ENCODE measurements at places on chromosomes 13 and 19. TPM values are rescaled to one million over a fixed set of nuclear protein-coding genes. Genes with fewer than 3 reads are reported as not detected.
A peak's percentile ranks its signal among the peaks of the same experiment; 100 is the strongest.

The ZNF626 gene
- 24.3 TPM for total RNA-seq

The NALCN gene
- total RNA-seq: 0.76 TPM

The PCDH9 gene
- total RNA-seq: 0.68 TPM

The CPB2 gene
- not detected for total RNA-seq

GRCh38 chr19:55024111-55024510, 14.0 kb downstream of the GP6 start:
- no peak for DNase-seq
- H3K4me1 ChIP-seq: no peaks in the 10 kb centered on the region
- no peaks in the 10 kb centered on the region for H3K27me3 ChIP-seq
- H3K27ac ChIP-seq: no peak overlapping the region

DNA sequence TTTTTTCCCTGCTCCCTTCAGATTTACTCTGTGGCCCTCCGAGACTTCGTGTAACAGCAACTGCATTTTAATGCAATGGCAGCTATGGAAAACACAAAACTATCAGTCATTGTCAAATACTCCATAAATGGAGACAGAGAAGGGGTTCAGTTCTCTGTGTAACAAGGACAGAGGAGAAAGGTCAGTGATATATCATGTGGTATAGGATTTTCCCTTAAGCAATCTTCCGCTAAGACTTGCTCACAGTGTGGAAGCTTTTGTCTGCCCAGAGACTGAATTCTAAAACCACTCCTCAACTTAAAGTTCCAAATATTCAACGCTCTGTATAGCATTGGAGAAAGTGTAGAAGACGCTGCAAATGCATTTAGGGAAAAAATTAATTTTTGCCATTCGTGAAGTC, 111.3 kb upstream of the EDNRB start:
- no peaks in the 10 kb centered on the region for H3K36me3 ChIP-seq
- H3K4me3 ChIP-seq: no peak overlapping the region
- no peak overlapping the region for H3K27ac ChIP-seq

DNA sequence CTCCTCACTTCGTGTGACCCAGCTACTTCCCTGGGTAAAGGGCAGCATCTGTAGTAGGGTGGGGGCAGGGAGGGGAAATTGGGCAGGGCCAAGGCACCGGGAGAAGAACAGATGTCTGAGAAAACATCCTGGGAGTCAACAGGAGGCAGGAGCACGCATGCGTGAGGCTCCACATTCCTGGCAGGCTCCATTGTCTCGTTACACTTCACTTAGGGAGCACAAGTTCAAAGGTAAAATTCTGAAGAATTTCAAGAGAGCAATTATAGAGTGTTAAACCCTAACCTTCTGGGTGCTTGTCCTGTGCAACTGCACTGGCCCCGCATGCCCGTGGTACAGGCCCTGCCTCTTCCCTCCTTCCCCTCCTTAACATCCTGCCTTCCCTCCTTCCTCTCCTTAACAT, 79.6 kb upstream of the POMP start:
- no peaks in the 10 kb centered on the region for H3K4me1 ChIP-seq
- DNase-seq: no peak
- H3K4me3 ChIP-seq: no peak overlapping the region
- H3K27me3 ChIP-seq: no peaks in the 10 kb centered on the region

- H3K4me1 ChIP-seq: peaks cover 7% of the 10 kb centered on the region
- H3K27ac ChIP-seq: no peak overlapping the region
- H3K36me3 ChIP-seq: no peaks in the 10 kb centered on the region
Observed at GRCh38 chr13:32127691-32128090, 96.1 kb downstream of the FRY start.

DNA sequence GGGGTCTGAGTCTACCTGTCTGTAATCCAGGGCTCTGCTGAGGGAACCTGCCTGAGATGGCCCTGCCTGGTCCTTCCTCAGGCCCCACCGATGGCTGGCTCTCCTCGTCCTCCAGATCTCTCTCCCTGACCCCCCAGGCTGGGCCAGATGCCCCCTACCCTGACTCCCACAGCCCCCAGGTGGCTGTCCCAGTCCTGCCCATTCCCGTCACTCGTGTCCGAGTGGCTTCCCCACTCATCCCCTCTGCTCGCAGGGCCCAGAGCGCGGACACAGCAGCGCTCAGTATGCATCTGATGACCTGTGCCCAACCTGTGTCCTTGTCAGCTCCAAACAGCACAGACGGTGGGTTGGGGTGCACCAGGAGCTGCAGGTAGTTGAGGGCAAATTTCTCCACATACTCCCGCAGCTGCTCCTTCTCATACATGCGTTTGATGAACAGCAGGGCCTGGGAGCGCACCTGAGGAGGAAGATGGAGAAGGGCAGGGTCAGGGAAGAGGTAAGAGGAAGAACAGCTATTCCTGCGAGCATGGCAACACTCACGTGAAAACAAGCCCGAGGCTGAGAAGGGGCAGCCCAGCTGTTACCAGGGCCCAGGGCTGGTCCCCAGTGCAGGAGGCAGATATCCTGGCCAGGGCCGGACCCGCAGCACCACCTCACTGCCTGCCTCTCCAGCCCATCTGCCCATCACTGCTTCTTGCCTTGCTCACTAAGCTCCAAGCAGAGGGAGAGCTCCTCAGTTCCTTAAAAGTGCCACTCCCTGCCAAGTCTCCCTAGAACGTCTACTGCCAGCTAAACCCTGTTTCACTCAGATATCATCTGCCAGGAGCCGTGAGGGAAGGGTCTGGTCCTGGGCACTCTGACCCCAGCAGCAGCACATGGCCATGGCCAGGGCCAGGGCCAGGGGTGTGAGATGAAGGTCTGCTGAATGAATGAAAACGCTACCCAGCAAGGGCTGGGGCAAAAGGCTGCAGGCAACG, 11.1 kb upstream of the RSPH6A start:
- no peaks in the 10 kb centered on the region for H3K27me3 ChIP-seq
- H3K27ac ChIP-seq: no peak overlapping the region
- H3K4me3 ChIP-seq: no peak overlapping the region
- H3K36me3 ChIP-seq: peaks cover 96% of the 10 kb centered on the region
- H3K4me1 ChIP-seq: peaks cover 10% of the 10 kb centered on the region

DNA sequence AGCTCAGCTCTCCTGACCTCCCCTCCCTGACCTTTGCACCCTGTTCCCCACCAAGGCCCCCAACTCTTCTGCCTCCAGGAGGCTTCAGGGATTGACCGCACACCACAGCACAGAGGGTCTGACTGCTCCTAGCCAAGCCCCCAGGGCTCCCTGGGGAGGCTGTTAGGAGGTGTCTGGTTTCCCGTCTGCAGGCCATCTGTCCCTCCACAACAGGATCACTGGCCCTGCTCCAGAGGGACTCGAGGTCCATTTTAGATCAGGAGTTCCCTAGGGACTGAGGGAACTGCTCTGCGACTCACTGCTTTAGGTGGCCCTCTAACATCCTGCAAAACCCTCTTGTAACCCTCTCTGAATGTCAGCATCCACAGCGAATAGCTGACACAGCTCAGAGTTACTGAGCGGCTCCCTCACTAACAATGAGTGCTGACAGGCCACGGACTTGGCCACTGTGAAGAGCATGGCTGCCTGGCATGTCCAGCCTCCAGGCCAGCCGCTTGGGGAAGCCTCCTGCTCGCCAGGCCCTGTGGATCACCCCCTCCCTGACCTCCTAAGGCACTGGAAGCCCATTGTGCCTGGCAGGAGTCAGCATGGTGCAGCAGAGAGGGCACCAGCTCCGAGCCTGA, 17.7 kb downstream of the GRIK5 start:
- H3K36me3 ChIP-seq: no peaks in the 10 kb centered on the region
- peak overlapping the region; percentile 71 for H3K27ac ChIP-seq
- no peak for DNase-seq
- H3K4me1 ChIP-seq: peaks cover 29% of the 10 kb centered on the region
- no peak overlapping the region for H3K4me3 ChIP-seq
- peaks cover 4% of the 10 kb centered on the region for H3K27me3 ChIP-seq

GRCh38 chr19:35978832-35979365, 16.1 kb upstream of the SDHAF1 start:
- H3K27ac ChIP-seq: no peak overlapping the region
- no peak overlapping the region for H3K4me3 ChIP-seq
- no peaks in the 10 kb centered on the region for H3K4me1 ChIP-seq
- peaks cover 62% of the 10 kb centered on the region for H3K27me3 ChIP-seq

- peaks cover 7% of the 10 kb centered on the region for H3K4me1 ChIP-seq
- no peak overlapping the region for H3K27ac ChIP-seq
- no peak for DNase-seq
- no peak overlapping the region for H3K4me3 ChIP-seq
- H3K36me3 ChIP-seq: no peaks in the 10 kb centered on the region
- H3K27me3 ChIP-seq: no peaks in the 10 kb centered on the region
Observed at GRCh38 chr13:44293908-44294735, 79.5 kb upstream of the SERP2 start.

- H3K4me1 ChIP-seq: no peaks in the 10 kb centered on the region
- no peaks in the 10 kb centered on the region for H3K27me3 ChIP-seq
- no peak overlapping the region for H3K27ac ChIP-seq
- no peak for DNase-seq
Observed at GRCh38 chr13:21911646-21912298, 240.9 kb downstream of the FGF9 start.

DNA sequence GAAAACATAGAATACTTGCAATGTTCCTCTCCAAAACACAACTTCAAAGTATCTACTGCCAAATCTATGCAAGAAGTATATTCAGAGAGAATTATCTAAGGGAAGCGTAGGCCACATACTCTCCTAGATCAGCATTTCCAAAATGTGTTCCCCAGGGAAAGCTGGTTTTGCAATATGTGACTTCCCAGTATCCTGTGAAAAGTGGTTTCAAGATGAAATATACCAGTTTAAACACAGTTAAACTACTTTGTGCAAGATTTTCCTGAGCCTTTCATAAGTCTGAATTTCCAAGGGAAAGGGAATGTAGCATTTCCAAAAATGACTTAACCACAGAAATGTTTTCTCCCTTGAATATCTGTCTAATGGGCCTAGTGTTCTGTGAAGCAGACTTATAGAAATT, 7.6 kb downstream of the STARD13 start:
- DNase-seq: no peak
- no peaks in the 10 kb centered on the region for H3K27me3 ChIP-seq
- no peak overlapping the region for H3K4me3 ChIP-seq
- H3K36me3 ChIP-seq: no peaks in the 10 kb centered on the region
- H3K27ac ChIP-seq: peak overlapping the region; percentile 48

DNA sequence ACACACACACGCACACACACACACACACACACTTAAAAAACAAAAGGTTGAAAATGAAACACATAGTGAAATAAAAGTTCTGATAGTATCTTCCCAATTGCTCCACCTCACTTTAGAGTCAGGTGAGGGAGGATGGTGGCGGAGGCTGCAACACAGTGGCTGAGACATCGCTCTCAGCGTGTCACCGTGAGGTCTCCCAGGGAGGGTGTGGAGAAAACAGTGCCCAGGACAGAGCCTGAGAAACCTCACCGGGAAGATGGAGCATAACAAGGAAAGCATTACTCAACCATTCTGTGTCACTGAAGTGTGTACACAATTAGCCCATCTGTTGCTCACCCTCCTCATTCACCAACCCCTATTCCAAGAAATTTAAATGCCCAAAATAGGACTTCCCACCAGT, 111.4 kb upstream of the USP29 start:
- no peak overlapping the region for H3K27ac ChIP-seq
- no peaks in the 10 kb centered on the region for H3K4me1 ChIP-seq
- DNase-seq: no peak
- H3K36me3 ChIP-seq: no peaks in the 10 kb centered on the region

- H3K36me3 ChIP-seq: peaks cover 3% of the 10 kb centered on the region
- no peak for DNase-seq
- H3K4me1 ChIP-seq: peaks cover 9% of the 10 kb centered on the region
- peak overlapping the region; percentile 77 for H3K4me3 ChIP-seq
- H3K27ac ChIP-seq: no peak overlapping the region
Observed at GRCh38 chr19:43983544-43983911, 460 bp upstream of the ZNF155 start.

- peaks cover 13% of the 10 kb centered on the region for H3K27me3 ChIP-seq
- peaks cover 19% of the 10 kb centered on the region for H3K4me1 ChIP-seq
- H3K27ac ChIP-seq: no peak overlapping the region
Observed at GRCh38 chr19:51111606-51112005, 3.4 kb upstream of the CTU1 start.

DNA sequence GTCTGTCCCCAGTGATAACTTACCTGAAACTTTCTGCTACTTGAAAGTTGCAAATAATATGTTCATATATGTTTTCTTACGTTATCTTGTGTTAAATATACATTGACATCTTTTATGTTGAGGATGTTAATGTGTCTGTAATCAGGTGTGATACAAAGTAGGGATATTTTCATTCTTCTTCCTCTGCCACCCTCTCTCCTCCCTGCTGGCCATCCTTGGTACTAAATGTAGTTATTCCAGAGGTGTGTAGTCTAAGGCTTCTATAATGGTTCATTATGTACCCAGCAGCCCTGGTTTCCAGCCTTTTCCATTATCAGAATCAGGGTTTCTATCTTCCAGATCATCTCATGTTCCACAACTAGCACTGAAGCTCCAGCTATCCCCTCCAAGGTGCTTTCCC, 606.7 kb upstream of the KLHL1 start:
- no peaks in the 10 kb centered on the region for H3K4me1 ChIP-seq
- H3K36me3 ChIP-seq: no peaks in the 10 kb centered on the region
- no peak overlapping the region for H3K27ac ChIP-seq
- H3K27me3 ChIP-seq: no peaks in the 10 kb centered on the region

DNA sequence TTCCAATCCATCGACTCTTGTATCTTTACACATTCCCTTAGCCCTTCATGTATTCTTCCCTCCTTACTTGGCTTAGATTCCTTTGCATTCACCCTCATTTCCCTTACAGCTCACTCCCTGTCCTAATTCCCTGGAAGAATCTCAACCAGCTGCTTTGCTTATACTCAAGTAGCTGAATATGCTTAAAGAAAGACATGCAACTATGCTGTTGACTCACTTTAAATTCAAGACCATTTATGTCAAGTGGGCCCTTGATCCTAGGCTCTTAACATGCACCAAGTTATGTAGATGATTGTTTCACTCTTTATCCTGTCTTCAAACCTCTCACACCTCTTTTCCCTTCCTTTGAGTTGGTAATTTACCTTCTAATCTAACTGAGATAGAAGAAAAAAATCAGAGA, 7.4 kb downstream of the CCDC122 start:
- H3K36me3 ChIP-seq: peaks cover 14% of the 10 kb centered on the region
- DNase-seq: no peak
- no peaks in the 10 kb centered on the region for H3K27me3 ChIP-seq
- H3K4me1 ChIP-seq: peaks cover 2% of the 10 kb centered on the region
- H3K27ac ChIP-seq: no peak overlapping the region

DNA sequence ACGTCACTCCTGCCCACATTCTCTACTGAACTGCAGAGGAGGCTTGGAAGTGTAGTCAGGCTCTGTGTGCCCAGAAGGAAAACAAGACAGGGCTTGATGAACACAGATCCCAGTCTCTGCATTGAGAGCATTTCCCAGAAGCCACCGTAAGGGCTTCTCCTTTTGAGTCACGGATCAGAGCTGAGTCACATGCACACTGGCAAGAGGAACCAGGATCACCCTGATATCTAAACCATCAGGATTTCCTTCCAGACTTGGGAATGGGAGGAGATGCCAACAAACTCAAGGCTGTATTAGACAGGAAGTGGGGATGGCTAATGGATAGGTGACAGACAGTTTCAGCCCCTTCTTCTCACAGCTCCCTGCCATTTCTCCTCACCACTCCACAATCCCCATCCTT, 17.7 kb upstream of the FBXO17 start:
- H3K4me3 ChIP-seq: no peak overlapping the region
- peaks cover 14% of the 10 kb centered on the region for H3K4me1 ChIP-seq
- H3K27ac ChIP-seq: no peak overlapping the region
- DNase-seq: no peak
